Brain pericyte (primary cell): ENCODE measurements at places on chromosomes 11 and 22.

DNA sequence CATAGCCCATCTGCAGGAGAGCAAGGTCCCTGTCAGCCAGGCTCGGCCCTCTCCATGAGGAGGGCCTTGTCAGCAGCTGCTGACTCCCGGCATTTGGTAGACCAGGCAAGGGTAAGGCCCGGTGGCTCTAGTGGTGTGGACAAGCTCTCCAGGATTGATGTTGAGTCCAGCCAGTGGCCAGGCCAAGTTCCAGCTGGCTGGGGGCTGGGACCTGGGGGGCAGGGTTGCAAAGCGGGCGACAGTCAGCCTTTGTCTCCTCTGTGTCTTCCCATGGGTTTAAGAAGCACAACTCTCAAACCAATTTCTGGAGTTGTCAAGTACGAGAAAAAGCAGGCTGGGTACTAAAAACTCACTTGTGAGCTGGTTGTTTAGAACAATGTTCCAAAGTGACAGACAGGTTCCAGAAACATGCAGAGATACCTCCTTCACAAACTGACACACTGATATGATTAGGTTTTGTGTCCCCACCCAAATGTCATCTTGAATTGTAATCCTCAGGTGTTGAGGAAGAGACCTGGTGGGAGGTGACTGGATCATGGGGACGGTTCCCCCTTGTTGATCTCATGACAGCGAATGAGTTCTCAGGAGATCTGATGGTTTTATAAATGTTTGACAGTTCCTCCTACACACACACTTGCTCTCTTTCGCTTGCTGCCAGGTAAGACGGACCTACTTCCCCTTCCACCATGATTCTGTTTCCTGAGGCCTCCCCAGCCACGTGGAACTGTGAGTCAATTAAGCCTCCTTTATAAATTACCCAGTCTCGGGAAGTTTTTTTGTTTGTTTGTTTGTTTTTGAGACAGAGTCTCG, 52.3 kb upstream of the SERPIND1 start:
- no peak for DNase-seq

DNA sequence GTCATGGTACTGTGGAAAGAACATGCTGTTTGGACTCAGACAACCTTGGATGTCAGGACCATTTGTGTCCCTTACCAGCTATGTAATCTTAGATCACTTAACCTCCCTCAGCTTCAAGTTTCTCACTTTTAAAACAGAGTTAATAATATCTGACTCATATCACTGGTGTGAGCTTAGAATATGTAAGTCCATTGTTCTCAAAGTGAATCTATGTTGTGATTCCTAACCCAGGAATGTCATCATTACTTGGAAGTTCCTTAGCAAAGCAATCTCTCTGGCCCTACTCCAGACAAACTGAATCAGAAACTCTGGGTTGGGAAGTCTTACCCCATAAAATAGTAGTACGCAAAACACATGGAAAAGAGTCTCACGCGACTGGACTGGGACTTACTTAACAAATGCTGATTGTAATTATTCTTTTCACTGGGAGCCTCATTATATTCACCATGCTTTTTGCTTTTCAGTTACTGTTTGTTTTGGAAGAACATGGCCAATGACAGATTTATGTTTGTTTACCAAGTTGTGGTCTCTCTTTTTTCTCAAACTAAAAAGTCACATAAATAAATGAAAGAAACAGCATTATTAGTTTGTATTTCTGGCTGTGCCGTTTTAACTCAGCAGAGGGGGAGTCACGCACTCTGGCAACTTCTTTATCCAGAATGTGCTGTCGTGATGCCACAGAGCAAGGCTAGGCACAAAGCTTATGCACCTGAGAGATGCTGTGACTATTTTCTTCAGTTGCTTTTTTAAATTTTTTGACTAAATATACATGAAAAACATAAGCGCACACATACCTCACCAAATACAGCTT, 217.7 kb upstream of the CTSC start:
- DNase-seq: peak; percentile 36

DNA sequence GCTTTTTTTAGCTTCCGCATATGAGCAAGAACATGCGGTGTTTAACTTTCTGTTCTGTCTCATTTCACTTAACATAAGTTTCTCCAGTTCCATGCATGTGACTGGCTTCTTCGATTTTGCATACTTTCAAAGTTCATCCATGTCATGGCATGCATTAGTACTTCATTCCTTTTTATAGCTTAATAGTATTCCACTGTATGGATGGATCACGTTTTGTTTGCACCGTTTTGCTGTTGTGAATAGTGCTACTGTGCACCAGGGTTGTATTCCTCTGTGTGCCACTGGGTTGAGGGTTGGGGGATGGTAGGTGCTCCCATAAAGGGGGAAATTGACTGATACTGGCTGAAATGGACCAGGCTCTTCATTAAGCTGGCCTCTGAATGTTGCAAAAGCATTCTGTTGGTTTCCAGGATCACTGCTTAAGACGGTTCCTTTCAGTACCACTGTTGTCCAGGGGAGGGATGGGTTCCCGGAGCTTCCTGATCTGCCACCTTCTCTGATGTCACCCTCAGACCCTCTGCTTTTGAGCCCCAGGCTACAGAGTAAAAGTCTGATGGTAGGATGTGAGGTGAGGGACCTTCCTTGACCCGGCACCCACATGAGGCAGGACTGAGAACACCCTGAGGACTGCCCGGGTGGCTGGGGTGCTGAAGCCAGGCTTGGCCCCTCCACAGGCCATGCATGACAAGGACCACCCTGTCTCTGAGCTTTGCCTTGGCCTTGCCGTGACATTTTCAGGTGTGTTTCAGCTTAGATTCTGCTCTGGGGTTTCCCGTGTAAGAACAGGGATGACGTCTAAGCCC, 24.4 kb downstream of the DGCR6L start:
- DNase-seq: no peak

DNA sequence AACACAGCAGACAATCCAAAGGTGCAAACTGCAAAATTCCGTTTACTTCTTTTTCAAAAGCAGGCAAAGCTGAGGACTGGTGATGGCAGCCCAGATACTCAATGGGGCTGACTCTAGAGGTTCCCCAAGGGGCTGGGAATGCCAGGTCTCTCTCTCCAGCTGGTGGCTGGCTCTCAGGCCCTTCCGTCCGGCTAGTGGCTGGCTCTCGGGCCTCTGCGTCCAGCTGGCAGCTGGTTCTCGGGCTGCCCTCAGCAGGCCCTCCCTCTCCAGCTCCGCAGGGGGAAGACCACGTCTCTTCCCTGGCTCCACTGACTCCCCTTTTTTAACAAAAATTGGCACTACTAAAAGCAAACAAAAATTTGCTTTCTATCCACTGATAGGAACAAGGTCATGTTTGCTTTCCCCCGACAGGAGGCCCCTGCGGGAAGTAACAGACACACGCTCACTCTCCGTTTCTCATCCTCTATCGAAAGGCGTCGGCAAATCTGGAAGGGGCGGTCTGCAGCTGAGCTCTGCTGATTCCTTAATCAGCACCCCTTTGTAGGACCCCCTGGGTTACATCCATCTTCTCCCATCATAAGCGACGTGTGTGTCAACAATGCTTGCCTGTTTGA, 381.4 kb downstream of the BRD1 start:
- DNase-seq: no peak

- no peak for DNase-seq
These were observed 121.7 kb downstream of the SGSM3 start for GRCh38 chr22:40491990-40492631.

DNA sequence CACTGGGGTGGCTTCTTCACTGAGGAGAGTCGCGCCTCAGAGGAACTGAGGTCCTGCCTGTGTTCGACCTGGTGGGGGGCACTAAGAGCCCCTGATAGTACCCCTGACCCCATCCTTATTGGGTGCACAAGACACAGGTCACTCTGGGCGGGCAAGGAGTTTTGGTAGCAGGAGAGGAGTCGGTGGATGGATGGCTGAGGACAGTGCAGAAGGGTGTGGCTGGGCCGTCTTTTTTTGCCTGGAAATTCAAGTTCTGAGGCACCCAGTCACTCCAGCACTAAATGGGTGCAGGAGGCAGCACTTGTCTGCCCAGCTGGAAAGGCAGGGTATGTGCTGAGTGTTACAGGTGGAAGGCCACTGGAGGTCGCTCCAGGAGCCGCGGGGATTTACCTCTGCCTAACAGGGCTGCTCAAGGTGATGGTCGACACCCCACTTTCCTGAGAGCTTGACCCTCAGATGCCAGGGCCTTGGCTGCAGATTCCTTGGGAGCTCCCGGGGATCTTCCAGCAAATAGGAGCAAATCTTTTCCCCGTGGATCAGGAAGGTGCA, 960 bp downstream of the TSSC4 start:
- DNase-seq: no peak

GRCh38 chr11:83982825-83983224, 696.7 kb upstream of the CCDC90B start:
- DNase-seq: no peak

- DNase-seq: no peak
These were observed 546.2 kb downstream of the TMEM135 start for GRCh38 chr11:87583931-87584330.

DNA sequence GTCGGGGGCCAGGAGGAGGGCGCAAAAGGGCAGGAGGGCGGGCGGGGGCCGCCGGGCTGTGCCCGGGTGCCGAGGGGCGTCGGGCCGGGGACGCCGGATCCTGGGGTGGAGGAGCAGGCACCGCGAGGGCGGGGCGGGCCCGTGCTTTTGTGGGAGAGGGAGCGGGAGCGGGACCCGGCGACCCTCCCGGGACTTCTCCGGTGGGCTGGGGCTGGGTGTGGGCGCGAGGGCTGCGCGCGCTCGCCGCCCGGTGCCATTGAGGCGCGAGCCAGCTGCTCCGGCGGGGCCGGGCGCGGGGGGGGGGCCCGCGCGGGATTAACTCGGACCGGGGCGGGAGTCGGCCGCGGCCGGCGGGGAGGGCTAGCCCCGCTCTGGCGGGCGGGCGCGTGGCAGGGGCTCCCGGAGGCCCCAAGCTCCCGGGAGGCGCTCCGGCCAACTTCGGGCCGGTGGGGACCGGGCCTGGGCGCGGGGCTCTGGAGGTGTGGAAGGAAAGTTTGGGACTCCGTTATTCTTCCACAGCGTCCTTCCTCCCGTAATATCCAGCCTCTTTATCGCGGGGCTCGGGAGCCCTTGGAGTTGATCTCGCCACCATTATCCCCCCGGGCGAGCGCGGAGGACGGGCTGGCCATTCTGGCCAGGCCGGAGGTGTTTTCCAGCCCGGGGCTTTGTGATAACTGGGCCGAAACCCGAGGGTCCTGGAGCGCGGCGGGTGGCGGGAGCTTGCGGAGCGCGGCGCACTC, 936 bp downstream of the CECR2 start:
- DNase-seq: no peak

- DNase-seq: no peak
These were observed 2.4 kb upstream of the ATP5MG start for GRCh38 chr11:118398791-118399559.

GRCh38 chr22:40113696-40114095, 64.0 kb upstream of the TNRC6B start:
- no peak for DNase-seq

DNA sequence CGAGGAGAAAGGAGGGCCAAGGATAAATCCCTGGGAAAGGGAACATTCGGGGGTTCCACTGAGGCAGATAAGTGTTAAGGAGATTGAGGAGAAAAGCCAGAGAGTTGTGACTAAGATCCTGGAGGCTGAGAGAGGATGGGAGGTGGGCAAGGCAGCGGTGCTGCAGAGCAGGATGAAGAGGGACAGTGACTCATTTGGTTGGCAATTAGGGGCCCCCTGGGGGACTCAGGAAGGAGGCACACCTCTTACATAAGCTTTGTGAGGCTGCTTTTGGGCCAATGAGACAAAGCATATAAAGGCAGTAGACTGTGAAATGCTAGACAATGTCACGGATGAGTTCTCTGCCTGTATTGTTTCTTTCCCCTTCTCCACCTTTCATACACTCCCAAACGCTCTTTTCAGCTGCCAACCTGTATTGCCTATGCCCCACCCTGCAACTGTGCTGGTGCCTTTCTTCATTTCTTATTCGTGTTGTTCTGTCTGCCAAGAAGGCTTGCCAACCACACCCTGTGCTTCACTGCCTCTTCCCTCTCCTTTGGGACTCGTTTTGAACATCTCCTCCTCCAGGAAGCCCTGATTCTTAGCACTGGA, 246.8 kb upstream of the KIRREL3 start:
- no peak for DNase-seq

DNA sequence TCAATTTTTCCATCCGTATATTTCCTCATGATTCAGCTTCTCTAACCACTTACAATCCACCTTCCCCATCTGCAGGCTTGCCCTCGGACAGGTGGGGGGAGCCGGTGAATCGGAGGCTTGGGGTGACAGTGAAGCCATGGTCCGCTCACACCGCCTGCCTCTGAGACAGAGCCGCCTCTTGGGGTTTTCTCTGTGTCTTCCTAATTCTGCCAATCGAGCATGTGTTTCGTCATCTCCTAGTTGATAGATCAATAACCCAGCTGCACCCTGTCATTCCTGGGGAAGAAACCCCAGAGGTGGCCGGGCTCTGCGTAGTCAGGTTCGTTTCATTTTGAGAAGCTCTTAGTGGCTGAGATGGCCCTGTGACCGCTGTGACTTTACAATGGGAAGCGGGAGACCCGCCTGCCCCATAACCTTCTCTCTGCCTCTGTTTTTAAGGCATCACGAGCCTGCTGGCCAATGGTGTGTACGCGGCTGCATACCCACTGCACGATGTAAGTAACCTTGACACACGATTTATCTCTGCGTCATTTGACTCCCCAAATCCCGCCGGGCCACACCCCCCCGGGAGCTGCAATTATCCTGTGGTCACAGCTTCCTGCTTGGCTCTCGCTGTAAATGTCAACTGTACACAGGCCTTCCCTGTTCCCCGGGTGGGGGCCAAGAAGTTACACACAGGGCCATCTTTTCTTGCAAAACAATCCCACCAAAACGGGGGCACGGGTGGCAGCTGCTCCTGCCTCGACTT, 33.3 kb downstream of the ANO1 start:
- DNase-seq: no peak

DNA sequence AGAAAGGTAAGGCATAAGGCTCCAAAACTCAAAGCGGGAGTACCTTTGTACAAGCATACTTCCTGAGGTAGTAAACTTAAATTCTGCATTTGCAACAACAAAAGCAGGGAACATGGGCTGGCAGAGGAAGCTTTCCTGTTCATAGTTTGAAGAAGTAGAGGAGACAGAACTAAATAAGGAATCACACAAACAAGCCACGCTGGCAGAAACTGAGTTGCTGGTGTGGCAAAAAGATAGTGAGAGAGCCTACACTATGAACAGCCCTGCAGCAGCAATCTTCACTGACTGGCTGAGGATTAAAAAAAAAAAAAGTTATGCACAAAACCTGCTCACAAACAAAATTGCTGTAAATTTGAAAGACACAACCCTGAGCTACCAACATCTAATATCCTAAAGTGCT, 46.5 kb downstream of the FCHSD2 start:
- no peak for DNase-seq

DNA sequence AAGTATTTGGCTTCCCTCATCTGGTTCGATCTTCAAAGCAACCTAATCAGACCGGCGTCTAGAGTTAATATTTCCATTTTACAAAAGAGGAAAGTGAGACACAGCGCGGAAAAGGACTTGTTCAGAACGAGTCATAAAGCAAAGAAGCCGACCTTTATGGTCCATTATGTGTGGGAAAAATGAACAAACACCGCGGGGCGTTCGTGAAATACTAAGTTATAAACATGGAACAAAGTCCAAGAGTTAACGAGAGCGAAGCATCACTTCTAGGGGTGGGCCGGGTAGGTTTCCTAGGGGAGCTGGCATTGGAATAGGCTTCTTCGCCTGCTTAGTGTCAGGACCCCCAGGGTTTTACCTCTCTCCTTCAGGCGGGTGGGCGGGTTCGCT, 575 bp downstream of the DUSP18 start:
- no peak for DNase-seq

GRCh38 chr22:46561435-46561905, 24.1 kb upstream of the CELSR1 start:
- DNase-seq: no peak

GRCh38 chr11:116199182-116199581, 573.6 kb downstream of the BUD13 start:
- no peak for DNase-seq
